Stimulated activated effector memory CD8-positive, alpha-beta T cell treated with anti-CD3 and anti-CD28 coated beads, Interleukin-12 subunit alpha, Interleukin-12 subunit beta, amount 100 ng/mL, for 72 hours (primary cell): ENCODE measurements at places on chromosomes 2 and 18.

DNA sequence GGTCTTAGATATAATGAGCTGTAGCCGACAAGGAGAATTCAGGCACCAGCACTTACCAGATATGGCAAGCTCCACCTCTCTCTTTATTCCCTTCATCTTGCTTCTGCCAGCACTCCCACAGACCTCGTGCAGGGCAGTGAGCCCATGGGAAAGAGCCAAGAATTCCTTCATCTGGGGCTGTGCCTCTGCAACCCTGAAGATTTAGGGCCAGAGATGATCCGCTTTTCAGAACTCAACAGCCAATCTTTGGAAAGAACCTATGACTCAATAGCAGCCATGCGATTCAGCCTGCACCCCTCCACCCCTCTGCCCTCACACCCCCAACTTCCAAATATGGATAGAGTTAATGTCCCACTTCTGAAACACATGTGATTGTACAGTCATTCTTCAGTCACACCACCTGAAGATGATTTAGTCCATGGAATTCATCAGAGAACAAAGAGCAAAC, 533.7 kb upstream of the TNP1 start:
- DNase-seq, result no peak

- DNase-seq, result no peak
Observed at GRCh38 chr2:157271590-157272203, 14.2 kb downstream of the GALNT5 start.

DNA sequence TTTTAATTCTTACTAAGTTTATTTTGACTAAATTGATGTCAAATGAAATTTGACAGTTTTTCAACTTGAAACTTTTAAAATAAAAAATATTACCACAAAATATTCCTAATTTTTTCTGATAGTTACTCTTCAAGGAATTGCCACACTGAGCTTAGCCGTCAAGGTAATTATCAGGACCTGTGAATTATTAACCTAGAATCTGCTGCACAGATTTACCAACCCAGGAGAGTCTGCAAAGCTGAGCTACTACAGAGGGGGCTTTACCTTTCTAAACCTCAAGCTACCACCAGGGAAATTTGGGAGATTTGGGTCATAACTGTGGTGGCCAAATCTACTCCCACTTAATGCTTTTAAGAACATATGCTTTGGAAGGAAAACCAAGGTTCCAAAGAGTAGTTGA, 324.6 kb downstream of the CCDC178 start:
- no peak for DNase-seq

DNA sequence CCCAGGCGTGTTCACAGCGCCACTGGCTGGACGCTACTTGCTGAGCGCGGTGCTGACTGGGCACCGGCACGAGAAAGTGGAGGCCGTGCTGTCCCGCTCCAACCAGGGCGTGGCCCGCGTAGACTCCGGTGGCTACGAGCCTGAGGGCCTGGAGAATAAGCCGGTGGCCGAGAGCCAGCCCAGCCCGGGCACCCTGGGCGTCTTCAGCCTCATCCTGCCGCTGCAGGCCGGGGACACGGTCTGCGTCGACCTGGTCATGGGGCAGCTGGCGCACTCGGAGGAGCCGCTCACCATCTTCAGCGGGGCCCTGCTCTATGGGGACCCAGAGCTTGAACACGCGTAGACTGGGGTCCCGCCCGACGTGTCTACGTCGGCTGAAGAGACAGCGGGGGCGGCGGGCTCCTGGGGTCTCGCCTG, 891 bp upstream of the KHK start:
- DNase-seq, result peak; percentile 76

DNA sequence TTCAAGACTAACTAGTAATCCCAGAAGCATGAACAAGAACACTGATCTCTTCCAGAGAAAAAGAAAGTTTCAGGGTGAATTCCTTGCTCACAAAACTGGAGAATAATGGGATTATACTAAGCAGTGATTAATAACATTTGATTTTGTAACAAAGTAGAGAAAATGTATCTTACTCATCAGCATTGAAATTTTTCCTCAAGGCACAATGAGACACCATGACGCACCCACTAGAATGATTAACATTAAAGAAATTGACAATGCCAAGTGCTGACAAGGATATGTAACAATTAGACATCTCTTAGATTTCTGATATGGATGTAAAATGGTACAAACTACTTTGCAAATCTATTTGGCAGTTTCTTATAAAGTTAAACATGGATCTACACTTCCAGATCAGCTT, 101.1 kb upstream of the EPHA4 start:
- no peak for DNase-seq
